ENCODE measurements at places on chromosomes 4 and X.

GRCh38 chrX:75655627-75656026, 129.4 kb downstream of the MAGEE2 start:
- no peak for DNase-seq

DNA sequence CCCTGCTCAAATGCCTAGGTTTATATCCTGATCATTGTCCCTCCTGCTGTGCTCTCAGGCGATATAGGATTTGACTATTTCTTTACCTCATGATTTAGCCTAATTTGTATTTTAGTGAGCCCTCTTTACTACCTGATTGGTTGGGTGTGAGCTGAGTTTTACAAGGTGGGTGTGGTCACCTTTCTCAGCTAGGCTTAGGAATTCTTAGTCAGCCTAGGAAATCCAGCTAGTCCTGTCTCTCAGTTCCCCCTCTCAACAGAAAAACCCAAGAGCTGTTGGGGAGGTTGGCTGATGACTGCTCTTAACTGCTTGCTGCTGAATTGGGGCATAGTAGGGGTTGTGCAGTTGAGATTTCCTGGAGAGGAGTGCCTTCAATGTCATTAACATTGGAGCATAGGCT, 100.5 kb upstream of the AADAT start:
- DNase-seq, result no peak

DNA sequence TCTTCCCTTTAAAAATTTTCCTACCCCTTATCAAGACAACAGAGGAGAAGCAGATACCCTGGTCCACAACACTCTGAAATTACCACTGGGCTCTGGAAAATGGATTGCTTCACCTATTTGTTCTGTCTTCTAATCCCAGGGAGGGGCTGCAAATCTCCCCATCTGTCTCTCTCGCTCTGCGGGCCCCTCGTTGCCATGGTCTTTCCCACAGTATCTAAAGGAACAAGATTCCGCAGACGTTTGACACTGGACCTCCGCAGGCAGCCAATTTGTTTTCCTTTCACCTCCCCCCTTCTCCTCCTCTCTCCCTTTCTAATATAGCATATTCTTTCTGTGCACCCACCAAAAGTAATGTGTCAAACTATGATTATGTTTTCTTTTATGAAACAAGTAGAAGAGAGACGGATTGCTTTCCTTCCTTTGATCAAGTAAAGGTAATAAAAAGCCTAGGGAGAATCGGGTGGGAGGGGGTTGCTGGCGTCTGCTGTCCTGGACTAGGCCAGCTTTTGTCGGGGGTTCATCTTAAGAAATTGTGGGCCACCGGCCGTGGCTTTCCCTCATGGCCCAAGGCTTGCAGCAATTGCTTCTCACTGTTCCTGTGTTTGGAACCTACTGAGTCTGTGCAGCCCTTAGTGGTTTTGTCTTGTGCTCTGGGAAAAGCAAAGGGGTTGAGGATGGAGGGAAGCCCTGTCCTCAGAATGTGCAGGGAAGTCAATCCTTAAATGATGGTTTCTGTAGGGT, 81.0 kb downstream of the MGST2 start:
- DNase-seq, result no peak

DNA sequence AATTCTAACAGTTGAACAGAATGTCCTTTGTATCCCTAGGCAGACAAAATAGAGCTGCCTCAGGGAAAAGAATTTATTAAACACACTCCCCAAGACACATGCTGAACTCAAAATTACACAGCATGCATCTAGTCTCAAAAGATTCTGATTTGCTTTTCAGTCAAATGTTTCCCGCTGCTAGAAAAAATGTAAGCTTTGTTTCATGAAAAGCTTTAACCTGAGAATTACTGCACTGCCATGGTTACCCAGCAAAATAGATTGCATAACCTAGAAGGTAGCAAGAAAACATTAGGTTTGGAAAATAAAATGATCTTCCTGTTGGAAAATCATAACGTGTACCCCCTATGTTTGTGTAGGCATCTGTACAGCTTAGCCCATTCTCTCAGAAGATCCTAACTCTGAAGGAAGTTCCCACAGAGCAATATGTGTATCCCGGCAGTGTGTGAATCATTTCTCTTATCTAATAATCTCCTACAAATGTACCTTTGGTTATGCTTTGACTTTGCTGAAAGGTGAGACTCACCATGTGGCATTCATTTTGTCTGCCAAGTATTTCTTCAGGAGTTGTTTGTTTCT, 646.9 kb downstream of the STPG2 start:
- DNase-seq, result no peak

GRCh38 chr4:185005219-185005819, 13.0 kb upstream of the HELT start:
- peak; percentile 79 for DNase-seq

Measured in activated CD4-positive, alpha-beta T cell treated with anti-CD3 and anti-CD28 coated beads, Interleukin-2, amount 50 U/mL, for 16 hours (primary cell).